HFF-Myc (cell line): ENCODE measurements at places on chromosomes 16 and 17.

- no peak for DNase-seq
These were observed 4.0 kb downstream of the HAGHL start for GRCh38 chr16:730666-731509.

DNA sequence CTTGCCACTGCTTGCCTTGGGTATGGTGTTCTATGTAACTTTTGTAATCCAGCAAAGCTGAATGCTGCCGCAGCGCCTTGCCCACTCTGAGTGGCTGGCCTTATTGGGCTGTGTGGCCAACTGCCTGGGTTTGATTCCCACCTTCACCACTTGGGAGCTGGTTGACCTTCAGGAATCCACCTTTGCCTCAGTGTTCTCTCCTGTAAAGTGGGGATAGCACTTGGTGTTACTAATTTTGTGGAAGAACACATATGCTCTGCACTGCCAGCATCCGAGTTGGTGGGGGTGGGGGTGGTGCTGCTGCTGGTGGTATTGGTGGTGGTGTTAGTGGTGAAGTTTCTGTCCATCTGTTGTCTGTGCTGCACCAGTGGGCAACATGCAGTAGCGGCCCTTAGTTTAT, 32.8 kb downstream of the AKAP1 start:
- DNase-seq, result no peak

GRCh38 chr16:74297145-74297665, 591 bp downstream of the PSMD7 start:
- no peak for DNase-seq

DNA sequence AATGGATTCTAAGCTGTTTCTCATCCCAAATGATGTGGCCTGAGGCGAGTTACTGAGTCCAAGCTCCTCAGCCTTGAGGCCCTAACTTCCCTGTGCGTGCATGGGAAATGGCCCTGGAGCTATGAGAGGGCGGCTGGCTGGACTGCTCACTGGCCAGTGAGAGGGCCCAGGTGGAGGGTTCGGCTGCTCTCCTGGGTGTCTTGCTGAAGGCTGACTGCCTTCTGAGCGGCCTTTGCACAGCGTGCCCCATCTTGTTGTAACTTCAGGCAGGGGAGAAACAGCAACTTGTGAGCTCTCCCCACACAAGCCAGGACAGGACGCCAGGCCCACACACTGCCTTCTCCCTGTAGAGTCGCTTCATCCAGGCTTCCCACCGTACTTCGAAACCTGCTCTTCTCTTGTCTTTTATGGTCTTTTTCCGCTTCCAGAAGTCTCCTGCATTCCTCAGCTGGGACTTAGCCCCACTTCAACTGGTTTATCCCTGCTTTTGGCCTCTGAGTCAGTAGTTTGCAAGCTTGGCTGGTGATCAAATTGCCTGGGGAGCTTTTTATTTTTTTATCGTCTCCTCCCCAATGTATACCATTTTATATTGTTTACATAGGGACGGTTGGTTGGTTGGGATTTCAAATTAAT, 13.3 kb downstream of the CDH3 start:
- peak; percentile 95 for DNase-seq

DNA sequence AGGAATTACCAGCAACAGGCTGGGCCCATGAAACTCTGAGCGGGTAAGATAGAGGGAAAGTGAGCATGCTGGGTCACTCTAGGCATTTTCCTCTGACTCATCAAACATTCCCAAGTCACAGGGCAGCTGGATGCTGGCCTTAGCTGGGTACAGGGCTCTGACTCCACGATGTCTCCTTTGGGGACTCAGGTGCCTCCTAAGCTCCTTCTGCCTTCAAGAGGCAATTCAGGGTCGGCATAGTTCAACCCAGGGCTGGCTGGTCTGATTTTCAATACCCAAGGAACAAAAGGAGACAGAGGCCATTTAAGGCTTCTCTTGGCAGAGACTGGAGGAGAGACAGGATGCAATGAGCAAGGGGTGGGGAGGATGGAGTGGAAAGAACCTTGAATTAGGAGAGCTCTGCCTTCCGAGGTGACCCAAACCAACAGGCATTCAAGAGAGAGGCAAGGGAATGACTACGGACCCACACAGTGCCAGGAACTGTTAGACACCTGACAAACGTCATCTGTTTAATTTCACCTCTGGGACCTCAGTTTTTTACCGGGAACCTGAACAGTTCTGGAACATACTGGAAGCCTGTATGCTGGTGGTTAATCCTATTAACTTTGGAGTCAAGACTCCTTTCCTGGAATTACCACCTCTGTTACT, 910 bp downstream of the WBP2 start:
- DNase-seq, result no peak

DNA sequence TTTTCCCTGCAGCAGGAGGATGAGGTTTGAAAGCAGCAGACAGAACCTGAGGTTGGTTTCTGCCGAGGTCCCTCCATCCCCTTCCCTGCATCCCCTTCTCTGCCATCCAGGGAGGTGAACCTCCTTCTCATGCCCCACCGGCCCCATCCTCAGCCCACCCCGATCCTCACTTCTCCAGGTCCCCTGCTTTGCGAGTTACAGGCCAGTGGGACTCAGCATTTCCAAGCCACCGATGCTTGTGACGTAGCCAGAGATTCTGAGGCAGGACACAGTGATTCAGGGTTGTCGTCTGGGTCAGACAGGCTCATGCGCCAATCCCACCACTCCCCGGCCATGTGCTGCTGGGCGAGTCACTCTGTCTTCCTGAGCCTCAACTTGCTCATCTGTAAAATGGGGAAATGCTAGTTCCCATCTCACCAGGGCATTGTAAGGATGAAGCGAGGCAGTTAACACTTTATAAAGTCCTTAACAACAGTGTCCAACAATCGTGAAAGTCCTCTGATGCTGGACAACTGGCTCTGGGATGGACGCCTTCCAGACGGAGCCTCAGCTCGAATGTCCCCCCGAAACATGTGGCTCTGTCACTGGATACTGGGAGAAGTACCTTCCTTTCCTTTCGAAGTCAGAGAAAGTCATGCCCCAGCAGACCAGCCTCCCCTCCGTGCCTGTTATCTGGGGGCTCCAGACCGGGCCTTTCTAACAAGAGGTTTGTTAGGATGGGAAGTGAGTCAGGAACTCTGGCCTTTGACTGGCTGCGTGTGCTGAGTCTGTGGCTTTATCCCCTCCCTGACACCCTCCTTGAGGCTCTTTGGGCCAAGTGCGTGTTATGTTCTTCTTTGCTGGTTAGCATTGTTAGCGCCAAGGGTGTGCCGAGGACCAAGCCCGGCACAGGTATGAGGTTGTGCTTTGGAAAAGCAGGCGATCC, 21.9 kb downstream of the SEC14L5 start:
- no peak for DNase-seq

GRCh38 chr16:57723170-57723569, 12.4 kb upstream of the KATNB1 start:
- DNase-seq, result no peak

- no peak for DNase-seq
These were observed 11.1 kb downstream of the FMNL1 start for GRCh38 chr17:45232514-45233422.

DNA sequence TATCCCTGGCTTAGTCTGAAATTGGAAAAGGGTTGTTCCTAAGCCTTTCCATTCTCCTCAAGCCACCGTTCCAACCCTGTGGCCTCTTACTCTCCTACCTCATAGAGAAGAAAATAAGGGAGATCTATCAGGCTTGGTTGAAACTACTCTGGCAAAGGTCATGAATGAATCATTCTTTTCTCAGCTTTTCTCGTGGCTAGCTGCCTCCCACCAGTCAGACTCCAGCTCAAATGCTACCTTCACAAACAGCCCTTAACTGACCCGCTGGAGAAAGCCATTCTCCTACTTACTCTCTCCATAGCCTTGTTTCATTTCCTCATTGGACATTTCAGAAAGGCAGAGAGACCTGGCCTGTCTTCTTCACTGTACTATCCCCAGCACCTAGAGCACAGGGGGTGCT, 8.9 kb downstream of the MYH10 start:
- no peak for DNase-seq

DNA sequence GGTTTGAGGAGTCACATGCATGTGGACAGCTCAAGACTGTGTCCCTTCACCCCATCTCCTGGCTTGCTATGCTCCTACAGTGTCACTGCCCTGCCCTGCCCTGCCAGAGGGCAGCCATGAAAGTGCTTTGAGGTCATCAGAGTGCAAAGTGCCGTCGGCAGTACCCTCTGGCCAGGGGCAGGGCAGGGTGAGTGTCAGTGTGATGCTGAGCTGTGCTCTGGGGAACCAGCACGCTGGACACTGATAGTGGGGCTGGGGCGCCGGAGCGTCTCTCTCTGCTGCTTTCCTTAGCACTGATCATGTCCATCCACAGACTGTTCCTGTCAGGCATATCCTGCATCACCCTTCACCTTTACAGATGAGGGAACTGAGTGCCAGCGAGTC, 1.6 kb upstream of the SPATA32 start:
- no peak for DNase-seq
